ENCODE measurements at places on chromosomes 1 and 21.

DNA sequence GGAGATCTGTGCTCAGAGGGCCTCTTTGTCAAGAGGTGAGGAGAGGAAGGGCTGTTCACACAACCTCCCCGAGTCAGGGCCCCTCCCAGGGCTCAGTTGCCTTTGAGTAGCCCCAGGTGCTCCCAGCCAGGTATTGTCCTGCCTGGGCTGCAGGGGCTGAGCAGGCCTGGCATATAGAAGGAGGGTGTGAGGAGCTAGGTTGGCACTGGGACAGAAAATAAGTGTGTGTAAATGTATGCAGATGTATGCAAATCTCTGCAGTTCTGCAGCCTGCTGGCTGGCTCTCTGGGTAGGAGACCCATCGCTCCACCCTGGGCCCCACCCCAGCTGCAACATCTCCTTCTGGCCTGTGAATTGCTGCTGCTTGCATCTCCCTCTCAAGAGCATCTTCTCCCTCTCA lies 52.4 kb downstream of the NAV1 start:
- no peak for DNase-seq

GRCh38 chr1:234969011-234969441 lies 159.6 kb downstream of the TOMM20 start:
- DNase-seq, result no peak

DNA sequence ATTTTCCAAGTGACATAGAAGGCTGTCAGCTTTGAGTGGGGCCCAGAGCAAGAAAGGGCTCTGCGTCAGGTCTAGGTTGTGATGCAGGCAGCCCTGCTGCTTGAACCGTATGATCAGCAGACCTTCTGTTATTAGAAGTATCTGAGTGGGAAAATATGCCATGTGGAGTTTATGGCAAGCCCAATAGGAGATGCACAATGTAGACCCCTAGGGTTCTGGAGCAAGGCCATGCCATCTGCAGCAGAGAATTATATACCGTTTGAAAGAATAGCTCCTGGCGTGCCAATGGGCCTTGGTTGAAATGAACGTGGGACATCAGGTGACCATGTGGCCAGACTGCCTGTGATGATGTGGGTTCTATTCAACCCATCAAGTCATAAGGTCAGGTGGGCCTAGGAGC lies 44.1 kb upstream of the ZBTB18 start:
- no peak for DNase-seq

- DNase-seq, result no peak
Measured at GRCh38 chr1:8891401-8891800, 12.9 kb upstream of the ENO1 start.

DNA sequence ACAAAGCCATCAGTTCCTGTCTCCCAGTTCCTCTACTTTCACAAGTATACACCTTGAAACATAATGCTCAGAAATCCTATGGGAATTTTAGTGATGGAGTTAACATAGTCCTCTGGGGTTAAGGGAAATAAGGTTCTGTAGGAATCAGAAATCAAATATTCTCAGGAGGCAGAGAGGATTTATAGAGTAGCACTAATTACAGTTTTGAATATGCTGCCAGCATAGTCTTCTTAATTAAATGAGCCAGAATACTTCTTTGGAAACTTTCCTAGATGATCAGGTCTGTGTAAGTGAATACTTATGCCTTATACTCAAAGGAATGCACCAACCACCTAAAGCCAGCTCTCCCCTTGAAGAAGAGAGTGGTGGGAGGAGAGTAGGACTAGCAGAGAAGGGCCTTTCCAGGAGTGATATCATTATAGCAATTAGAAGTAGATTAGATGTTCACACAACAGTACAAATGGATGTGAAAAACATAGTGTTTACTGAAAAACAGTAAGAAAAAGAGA lies 31.4 kb upstream of the DIRAS3 start:
- no peak for DNase-seq

- no peak for DNase-seq
Measured at GRCh38 chr1:188949701-188950100, 1528.0 kb downstream of the BRINP3 start.

GRCh38 chr1:12472798-12473551 lies 145.0 kb downstream of the DHRS3 start:
- DNase-seq, result no peak

DNA sequence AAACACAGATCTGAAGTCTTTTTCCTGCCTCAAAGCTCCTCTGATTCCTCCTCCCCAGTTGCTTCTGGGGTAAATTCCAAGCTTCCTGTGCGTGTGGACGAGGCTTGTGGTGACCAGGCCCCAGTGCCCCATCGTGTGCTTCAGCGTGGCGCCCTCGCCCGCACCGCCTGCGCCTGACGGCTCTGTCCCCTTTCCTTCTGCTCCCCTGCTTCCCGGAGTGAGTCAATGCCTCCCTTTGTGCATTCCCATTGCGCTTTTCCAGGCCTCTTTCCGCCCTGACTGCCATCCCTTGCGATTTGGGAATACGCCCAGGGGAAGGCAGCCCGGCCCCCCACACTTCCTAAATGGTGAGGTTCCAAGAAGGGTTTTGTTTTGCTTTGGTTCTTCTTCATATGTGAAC lies 36.3 kb downstream of the FAAP20 start:
- no peak for DNase-seq

DNA sequence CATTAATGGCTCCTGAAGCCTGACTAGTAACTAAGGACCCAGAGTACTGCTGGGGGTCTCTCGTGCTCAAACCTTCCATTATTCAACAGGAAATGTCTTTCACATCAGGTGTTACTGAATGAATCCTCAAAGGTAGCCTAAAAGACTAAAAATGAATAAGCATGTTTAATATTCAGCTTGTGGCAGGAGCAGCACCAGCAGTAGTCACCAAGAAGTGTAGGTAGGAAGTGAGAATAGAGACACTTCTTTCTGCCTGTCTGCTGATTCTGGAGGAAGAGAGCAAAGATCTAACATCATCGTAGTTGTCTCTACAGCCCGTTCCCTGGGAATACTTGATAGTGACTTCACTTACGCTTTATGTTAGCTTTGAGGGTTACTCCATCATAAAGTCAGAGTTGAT lies 7.6 kb upstream of the SLC30A1 start:
- DNase-seq, result no peak

GRCh38 chr21:16108561-16109075 lies 378.8 kb downstream of the USP25 start:
- DNase-seq, result no peak

GRCh38 chr1:218711884-218712674 lies 366.9 kb downstream of the TGFB2 start:
- no peak for DNase-seq

- no peak for DNase-seq
Measured at GRCh38 chr1:242225767-242226573, 227.1 kb upstream of the MAP1LC3C start.

DNA sequence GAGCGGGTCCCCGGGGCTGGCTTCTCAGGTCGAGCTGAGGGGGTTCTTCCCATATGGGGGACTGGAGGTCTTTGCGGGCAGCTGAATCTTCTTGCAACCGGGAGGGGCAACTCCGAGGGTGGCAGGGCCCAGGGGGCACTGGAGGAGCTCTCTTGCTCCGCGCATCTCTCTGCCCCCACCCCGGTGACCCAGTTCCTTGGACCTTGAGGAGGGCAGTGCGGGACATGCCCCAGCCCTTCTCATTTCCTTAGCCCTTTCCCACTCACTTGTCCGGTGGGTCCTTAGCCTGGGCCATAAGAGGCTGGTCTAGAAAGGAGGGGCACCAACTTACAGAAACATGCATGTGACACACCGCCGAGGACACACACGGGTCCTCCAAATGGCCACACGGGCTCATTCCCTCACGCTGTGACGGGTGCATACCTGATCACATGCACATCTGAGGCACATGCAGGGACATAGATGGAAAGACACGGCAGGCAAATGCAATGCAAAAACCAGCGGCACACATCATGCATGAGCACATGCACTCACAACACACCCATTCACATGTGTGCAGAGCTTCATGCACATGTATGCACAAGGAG lies 630 bp downstream of the HPCA start:
- DNase-seq, result no peak

DNA sequence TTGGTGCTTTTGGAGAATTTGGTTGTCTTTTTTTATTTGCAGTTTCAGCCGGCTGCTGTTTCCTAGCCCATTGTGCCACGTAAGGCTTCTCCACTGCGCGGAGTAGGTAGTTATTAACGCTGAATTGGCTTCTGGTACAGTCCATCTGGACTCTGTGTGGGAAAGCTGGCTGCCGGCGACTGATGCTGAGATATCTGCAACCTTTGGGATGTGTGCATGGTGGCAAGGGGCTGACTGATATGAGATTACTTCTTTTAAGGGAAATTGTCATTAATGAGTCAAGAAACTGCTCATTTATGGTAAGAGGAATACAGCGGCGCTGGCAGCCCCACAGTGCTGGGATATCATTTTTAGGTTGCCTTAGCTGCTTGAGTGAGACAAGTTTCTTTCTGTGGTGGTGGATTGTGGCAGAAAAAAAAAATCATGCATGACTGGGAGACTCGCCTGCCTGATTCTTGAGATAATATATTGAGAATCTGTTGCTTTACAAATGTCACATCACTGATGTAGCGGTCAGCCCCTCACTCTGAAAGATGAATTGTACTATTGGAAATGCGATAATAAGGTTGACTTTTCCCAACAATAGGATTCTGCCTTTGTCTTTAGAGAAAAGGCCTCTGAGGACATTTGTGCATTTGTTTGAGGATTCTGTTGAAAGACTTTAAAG lies 2.5 kb upstream of the ELAVL4 start:
- no peak for DNase-seq

- DNase-seq, result no peak
Measured at GRCh38 chr1:185626344-185626743, 107.8 kb upstream of the HMCN1 start.

- no peak for DNase-seq
Measured at GRCh38 chr21:38506661-38507281, 8.5 kb upstream of the ERG start.

Data from testis (tissue), 5 donors.